Stimulated activated CD8-positive, alpha-beta memory T cell treated with anti-CD3 and anti-CD28 coated beads, Interleukin-4, amount 100 ng/mL, for 1 hour (primary cell): ENCODE measurements at places on chromosomes 7 and 10.
A peak's percentile ranks its signal among the peaks of the same experiment; 100 is the strongest.

DNA sequence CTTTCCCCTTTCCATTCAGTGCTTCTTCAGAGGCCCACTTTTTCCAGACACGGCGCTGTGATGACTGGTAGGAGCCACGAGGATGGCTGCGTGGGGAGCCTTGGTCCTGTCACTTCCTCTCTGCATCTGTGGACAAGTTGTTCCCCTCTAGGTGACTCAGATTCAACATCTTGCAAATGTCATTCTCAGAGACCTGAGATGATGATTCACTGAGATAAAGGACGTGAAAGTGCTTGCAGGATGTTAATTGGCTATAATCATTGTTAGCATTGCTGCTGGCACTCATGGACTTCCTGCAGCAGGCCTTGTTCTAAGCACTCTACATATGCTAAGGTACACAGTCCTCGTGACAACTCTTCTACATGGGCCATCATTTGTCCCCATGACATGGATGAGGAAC is 489.8 kb upstream of the ZMIZ1 start:
- DNase-seq = no peak

- DNase-seq = no peak
These were observed 144.2 kb upstream of the TNRC18 start for GRCh38 chr7:5567790-5568189.

DNA sequence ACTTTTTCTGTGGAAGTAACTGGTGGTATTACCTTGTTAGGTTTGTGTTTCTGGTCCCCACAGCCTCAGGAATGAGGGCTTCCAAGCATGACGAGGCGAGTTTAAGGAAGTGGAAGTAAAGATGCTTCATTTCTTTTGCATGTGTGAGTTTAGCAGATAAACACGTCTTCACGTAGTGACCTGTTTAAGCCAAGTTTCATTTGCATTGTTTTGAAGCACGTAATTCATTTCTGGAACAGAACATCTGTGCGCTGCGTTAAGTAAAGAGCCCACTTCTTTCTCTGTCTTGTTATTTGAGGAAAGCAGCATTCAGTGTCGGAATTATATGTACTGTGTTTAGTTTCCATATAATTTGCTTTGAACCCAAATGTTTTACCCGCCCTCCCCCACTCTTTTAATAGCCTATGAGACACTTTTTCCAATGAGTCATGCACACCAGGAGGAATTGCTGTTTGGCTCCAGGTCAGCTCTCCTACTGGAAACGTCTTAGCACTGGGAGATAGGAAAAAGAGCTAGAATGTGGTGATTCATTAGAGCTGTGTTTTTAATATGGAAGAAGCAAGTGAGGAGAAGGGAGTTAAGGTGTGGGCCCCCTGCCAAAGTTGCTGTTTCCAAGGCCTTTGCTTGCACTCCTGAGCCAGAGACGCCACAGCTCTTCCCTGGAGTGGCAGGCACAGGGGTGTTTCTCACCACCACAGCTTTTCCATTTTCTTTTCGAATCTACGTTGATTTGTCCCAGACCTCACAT is 36.7 kb downstream of the BTBD16 start:
- no peak for DNase-seq

- DNase-seq = no peak
These were observed 39.4 kb downstream of the PFKFB3 start for GRCh38 chr10:6242089-6242488.

DNA sequence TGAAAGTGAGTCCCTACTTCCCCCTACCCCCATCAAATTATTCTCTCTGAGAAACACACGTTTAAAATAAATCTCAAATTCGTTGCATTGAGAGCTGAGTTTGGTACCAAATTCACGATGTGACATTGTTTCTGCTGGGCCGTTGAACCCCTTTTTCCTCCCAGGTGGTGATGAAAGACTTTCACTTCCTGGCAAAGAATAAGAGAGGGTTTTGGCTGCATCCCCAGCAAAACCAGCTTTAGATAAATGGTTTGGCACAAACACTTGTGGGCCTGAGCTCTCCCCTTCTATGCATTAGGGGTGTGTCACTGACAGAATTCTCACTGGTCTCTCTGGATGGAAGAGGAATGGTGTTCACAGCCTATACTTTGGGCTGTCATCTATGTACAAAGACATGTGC is 8.8 kb upstream of the DNTT start:
- no peak for DNase-seq

DNA sequence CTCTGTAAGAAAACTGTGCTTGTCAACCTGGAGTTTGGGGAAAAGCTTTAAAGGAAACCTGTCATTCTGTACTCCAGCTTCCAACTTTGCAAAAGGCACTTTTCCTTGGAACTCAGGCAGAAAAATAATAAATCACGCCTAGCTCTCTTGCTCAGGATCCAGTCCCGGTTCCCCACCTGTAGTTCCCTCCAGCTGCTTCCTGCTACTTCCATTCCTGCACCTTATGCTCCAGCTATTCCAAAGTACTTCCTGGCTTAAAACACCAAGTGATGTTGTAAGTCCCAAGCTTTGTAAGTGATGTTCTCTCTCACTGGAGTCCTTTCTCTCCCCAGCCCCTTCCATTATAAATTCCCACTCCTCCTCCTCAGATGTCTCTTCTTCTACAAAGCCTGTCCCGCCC is 98.6 kb downstream of the GRM8 start:
- DNase-seq = no peak

- DNase-seq = no peak
These were observed 103.8 kb downstream of the PDGFA start for GRCh38 chr7:415646-416525.

DNA sequence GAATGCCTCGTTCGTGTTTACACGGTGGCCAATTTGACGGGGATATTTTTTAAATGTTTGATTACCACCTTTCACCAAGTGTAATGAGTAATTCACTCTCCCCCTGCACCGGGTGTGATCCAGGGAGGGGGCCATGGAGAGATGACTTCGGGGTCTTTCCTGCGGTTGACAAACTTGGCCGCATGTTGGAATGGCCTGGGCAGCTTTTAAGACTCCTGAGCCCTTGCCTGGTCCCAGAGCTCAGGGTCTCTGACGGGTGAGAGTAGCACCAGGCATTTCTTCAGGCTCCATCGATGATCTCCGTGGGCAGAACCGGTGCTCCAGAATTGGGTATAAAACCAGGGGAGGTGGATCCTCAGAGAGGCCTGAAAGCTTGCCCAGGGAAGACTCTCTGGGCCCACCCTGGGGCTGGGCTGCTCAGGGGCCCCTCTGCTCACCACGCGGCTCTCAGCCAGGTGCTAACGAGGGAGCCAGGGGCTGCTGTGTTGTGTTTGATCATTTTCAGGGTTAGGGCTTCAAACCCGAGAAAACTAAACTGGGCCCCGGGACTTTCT is 882 bp downstream of the ZNF282 start:
- no peak for DNase-seq

- DNase-seq = no peak
These were observed 917 bp downstream of the ZNF365 start for GRCh38 chr10:62374862-62375710.

GRCh38 chr10:97724341-97724941 is 10.9 kb downstream of the MARVELD1 start:
- DNase-seq = no peak

GRCh38 chr7:5598261-5598761 is 174.7 kb upstream of the TNRC18 start:
- DNase-seq = no peak

DNA sequence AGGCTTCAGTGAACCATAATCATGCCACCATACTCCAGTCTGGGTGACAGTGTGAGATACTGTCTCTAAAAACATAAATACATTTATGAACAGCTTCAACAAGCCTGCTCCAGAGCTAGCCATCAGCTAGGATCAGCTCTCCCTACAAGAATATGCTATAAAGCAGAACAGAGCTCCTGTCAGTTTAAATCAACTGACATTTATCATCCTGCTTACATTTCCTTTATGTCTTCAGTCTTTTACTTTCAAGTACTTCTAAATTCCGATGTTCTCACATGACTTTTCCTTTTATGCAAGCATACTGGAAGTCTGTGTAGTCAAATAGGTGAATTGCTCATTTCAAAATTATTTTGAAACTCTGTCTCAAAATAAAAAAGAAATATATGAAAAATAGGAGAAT is 64.6 kb downstream of the COA1 start:
- DNase-seq = no peak

GRCh38 chr10:7583626-7584025 is 83.1 kb downstream of the ITIH5 start:
- no peak for DNase-seq

DNA sequence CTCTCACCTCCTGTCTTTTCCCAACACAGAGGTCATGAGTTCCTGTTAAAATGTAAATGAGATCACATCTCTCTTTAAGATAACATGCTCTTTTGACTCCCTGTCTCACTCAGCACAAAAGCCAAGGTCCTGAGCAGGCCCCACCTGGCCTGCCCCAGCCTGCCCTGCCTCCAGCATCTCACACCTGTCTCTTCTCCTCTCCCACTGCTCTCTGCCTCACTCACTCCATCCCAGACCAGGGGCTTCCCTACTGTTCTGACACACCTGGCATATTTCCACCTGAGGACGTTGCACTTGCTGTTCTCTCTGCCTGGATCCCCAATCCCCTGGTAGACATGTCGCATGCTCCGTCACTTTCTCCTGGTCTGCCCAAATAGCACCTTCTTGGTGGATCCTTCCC is 285.0 kb upstream of the ZMIZ1 start:
- DNase-seq = no peak

DNA sequence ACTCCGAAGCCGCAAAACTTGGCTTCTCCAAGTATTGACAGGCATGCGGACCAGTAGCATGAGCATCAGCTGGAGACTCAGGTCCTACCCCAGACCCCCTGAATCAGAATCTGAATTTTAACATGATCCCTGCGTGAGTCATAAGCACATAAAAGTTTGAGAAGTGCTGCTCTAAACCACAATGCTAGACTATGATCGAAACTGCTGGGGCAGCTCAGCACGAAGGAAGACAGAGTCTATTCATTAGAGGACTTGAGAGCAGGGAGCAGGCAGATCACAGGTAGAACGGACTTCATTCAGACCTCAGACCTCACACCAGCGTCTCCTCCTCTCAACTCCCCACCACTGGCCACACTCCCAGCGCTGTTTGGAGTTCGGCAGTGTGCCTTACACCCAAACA is 16.9 kb downstream of the CAMK2G start:
- no peak for DNase-seq

- DNase-seq = no peak
These were observed 55.1 kb downstream of the CUBN start for GRCh38 chr10:17074541-17074847.

GRCh38 chr10:23158370-23158769 is 33.7 kb upstream of the PTF1A start:
- no peak for DNase-seq

- DNase-seq = no peak
These were observed 24.8 kb downstream of the TBC1D12 start for GRCh38 chr10:94427166-94427565.

DNA sequence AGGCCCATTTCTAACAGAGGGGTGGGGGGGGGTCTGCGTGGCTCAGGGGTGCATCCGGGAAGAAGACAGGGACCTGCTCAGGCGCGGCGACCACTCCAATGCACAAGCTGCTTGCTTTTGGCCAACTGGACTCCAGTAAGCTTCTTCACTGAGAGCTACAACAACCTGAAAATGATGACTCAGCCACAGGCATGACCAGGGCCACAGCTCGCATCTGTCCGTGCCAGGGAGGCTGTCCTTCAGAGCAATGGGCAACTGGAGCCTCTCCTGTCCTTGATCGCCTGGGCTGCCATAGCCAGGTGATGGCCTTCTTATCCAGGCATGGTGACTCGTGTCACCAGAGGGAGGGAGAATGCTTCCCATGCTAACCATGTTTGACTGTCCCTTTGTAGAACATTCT is 81.6 kb upstream of the RNF32 start:
- DNase-seq = no peak

GRCh38 chr7:32905175-32905662 is 13.7 kb upstream of the KBTBD2 start:
- peak; percentile 39 for DNase-seq

- DNase-seq = no peak
These were observed 151.5 kb upstream of the FAM3C start for GRCh38 chr7:121547544-121548092.

GRCh38 chr10:101260764-101261481 is 31.7 kb upstream of the LBX1 start:
- no peak for DNase-seq

DNA sequence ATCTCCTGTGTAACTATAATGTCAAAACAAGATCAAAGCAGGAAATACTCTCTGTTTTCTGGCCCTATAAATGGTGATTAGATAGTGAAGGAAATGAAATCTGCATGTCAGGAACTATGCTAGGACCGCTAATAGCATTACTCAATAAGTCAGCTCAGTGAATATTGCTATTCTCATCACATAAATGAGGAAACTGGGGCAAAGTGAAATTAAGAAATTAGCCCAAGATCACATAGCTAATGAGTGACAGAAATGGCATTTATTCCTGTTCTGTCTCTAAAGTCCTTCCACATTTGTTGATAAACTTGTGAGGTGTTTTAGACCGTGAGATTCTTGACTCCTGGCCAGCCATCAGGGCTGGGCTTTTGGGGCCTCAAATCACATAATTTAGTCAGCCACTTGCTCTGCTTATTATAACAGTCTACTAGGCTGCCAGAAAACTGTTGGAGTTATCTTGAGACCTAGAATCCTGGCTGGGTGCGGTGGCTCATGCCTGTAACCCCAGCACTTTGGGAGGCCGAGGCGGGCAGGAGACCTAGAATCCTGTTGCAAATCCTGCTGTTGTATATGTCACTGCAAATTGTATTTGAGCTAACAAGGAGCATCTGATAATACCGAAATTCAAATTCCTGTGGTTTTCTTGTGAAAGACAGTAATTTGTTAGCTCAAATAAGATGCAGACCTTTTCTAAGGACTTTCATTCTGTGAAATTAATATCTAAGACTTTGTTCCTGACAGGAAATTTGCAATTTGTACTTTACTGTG is 66.5 kb upstream of the SHTN1 start:
- DNase-seq = no peak

DNA sequence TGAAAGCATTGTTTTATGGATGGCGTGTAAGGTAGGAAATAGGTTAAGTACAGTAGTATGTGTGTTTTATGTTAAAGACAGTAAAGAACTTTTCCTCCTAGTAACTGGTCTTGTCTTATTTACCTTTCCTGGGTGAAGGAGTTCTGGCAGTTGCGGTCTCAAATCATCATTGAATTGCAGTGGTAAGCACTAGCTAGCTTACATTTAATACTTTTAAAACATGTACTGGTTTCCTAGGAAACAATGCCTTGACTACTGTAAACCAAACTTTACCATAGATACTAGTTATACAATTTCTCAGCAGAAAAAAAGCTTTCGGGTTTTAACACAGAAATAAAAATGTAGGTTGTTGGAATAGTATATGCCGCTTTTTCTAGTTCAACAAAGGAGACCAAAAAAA is 37.7 kb downstream of the PRKG1 start:
- DNase-seq = no peak

GRCh38 chr7:106462914-106463482 is 178.2 kb upstream of the NAMPT start:
- no peak for DNase-seq

- DNase-seq = no peak
These were observed 85.5 kb upstream of the ADO start for GRCh38 chr10:62719061-62719460.

DNA sequence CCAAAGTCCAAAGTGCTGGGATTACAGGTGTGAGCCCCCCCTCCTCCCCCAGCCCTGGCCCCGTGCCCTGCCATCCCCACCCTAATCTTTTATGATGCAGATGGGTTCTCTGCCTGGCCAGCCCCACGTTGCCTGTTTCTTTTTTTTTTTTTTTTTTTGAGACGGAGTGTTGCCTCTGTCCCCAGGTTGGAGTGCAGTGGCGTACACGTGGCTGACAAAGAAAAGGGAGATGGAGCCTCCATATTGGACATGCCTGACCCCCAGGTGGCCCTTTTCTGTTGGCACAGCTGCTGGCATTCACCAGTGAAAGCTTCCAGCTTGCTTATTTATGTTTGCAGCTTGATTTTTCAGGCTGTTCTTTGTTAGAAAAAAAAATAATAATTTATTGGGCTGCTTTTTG is 235.3 kb downstream of the CCDC3 start:
- no peak for DNase-seq
